Cardiac septum (tissue), 1 donor: ENCODE measurements at places on chromosomes 16 and 17. TPM values are rescaled to one million over a fixed set of nuclear protein-coding genes. Genes with fewer than 3 reads are reported as not detected.
A peak's percentile ranks its signal among the peaks of the same experiment; 100 is the strongest.

RHBDL1 gene
- 1.8 TPM for total RNA-seq

LGALS9B gene
- not detected for total RNA-seq

KRTAP1-5 gene
- not detected for total RNA-seq

C1QL1 gene
- 0.97 TPM for total RNA-seq

DNA sequence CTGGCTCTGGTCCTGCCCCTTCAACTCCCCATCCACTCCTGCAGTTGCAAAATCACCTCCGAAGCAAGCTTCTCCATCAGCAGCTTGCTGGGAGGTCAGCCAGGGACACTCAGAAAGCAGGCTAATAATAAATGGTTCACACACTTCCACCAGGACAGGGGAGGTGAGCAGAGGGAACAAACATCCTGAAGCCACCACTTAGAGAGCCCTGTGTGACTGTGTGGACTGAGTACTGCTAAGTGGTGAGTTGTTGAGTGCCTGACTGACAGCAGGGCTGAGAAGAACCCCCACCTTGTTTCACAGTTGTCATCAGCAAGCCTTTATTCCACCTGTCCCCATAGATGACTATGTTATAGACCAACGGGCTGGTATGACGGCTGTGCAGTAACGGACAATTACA, 213.9 kb downstream of the CBLN1 start:
- no peak for DNase-seq

DNA sequence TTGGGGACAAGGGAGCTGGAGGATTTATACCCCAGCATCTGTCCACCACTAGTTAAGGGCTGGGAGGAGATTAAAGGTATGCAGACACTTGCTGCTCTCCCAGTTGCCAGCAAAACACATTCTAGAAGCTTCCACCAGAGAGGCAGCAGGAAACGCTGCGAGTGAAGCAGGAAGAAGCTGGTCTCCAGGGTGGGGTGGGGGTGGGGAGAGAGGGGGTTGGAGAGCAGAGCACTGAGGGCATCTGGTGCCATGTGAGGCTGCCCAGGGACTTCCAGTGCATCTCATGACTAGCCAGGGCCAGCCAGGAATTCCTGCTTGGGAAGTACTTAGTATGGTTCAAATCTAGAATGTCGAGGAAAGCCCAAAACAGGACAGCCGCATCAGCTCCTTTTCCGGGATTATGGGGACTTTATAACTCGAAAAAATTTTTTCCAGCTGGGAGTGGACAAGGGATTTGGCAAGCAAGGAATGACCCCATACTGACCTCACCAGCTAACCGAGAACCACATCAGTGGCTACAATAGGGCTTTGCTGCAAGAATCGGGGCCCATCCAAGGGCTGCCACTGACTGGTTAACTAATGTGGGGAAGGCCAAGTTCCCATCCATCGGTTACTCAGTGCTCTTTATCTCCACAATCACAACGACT, 26.2 kb upstream of the AXIN2 start:
- no peak for DNase-seq

DNA sequence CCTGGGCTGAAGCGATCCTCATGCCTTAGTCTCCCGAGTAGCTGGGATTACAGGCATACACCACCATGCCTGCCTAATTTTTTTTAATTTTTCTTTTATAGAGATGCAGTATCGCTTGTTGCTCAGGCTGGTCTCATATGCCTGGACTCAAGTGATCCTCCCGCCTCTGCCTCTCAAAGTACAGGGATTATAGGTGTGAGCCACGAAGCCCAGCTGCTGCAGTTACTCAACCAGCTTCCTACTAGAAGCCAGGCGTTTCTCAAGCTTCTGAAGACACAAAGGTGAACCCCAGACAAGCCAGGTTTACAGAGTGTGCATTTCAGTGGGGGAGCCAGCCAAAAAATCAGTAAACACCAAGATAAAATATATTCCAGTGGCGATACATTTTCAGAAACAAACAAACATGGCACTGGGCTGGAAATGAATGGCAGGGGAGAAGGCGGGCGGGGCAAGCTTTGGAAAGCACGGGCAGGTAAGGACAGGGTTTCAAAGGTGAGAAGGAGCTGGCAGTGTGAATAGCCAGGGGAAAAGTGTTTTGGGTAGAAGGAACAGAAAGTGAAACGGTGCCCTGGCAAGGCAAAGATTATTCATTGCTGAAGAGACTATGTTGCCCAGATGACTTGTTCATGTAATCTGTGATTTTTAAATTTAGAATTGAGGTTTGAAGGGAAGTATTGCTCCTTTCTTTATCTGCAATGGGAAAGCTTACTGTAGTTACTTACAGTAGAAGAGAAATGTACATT, 471.1 kb downstream of the WWOX start:
- DNase-seq, result no peak

DNA sequence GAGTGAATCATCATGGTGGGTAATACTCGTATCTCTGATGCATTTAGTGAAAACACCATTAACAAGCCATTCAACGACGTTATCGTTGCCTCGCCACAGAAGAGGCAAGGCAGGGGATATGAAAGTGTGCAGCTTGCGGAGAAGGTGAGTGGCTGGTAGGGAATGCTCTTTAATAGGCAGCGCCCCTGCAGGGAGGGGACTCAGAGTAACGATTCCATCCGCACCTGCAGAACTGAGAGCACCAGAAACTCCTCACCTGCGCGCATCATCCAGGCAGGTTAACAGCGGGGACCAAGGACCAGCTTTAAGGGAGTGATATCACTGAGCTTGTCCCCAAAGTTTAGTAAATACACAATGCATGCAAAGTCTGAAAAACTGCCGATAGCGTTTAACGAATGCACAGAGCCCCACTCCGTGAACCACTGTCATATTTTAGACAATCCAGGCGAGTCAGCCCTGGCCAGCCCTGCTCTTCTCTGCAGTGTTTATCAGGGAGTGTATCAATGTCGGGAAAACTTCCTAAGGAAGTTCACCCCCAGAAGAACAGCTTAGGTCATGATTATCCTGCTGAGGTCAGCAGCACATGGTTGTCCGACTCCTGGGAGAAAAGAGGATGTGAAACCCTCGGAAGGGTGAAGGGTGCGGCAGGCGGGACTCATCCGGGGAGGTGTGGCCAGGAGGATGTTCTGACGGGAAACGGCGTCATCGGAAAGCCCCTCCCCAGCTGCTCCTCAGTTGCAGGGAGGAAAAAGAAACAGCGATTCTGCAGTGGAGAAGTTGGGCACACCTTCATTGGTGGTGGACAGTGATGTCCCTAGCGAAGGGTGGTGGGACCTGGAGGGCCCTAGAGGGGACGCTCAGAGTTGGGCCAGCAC, 68.5 kb upstream of the DNAH17 start:
- DNase-seq, result peak; percentile 92

GRCh38 chr16:21161211-21161610, 2.7 kb downstream of the LDAF1 start:
- DNase-seq, result no peak
